ENCODE measurements at places on chromosomes 16 and 17. TPM values are rescaled to one million over a fixed set of nuclear protein-coding genes. Genes with fewer than 3 reads are reported as not detected.

RASL10B gene
- total RNA-seq, result 0.22 TPM

TP53TG3F gene
- total RNA-seq, result not detected

KRTAP4-1 gene
- not detected for total RNA-seq

KRT16 gene
- not detected for total RNA-seq

PLA2G10 gene
- total RNA-seq, result not detected

LRRC75A gene
- total RNA-seq, result 1.7 TPM

TBC1D3I gene
- total RNA-seq, result not detected

ZNF750 gene
- total RNA-seq, result not detected

SLC12A3 gene
- not detected for total RNA-seq

RCVRN gene
- not detected for total RNA-seq

ARHGDIG gene
- total RNA-seq, result not detected

CES5A gene
- total RNA-seq, result not detected

SYCE1L gene
- total RNA-seq, result 6.1 TPM

COG8 gene
- total RNA-seq, result 19.3 TPM

KCNJ18 gene
- not detected for total RNA-seq

FBXO39 gene
- total RNA-seq, result 0.39 TPM

CBX8 gene
- total RNA-seq, result 3.7 TPM

TLCD2 gene
- total RNA-seq, result 0.14 TPM

GDPD3 gene
- total RNA-seq, result 2.9 TPM

CALCOCO2 gene
- 121 TPM for total RNA-seq

CACNG4 gene
- total RNA-seq, result not detected

HIGD1B gene
- total RNA-seq, result not detected

LHX1 gene
- total RNA-seq, result not detected

KRT36 gene
- total RNA-seq, result not detected

MT1F gene
- 5.6 TPM for total RNA-seq

KRT20 gene
- not detected for total RNA-seq

KCNJ2 gene
- total RNA-seq, result not detected

YPEL3 gene
- total RNA-seq, result 113 TPM

NEUROD2 gene
- not detected for total RNA-seq

GPRC5B gene
- 0.19 TPM for total RNA-seq

SLC5A2 gene
- total RNA-seq, result 2.4 TPM

Data from CD8-positive, alpha-beta T cell (primary cell).